ENCODE measurements at places on chromosomes 1 and 21. TPM values are rescaled to one million over a fixed set of nuclear protein-coding genes. Genes with fewer than 3 reads are reported as not detected.

GRCh38 chr1:6819246-6820040, 34.2 kb downstream of the CAMTA1 start:
- no peak for DNase-seq

Gene AUNIP
- not detected for total RNA-seq

GRCh38 chr1:25174363-25174729, 58.0 kb downstream of the SYF2 start:
- no peak for DNase-seq

Gene MROH9
- not detected for total RNA-seq

GRCh38 chr1:235050911-235051360, 77.7 kb downstream of the TOMM20 start:
- DNase-seq = no peak

DNA sequence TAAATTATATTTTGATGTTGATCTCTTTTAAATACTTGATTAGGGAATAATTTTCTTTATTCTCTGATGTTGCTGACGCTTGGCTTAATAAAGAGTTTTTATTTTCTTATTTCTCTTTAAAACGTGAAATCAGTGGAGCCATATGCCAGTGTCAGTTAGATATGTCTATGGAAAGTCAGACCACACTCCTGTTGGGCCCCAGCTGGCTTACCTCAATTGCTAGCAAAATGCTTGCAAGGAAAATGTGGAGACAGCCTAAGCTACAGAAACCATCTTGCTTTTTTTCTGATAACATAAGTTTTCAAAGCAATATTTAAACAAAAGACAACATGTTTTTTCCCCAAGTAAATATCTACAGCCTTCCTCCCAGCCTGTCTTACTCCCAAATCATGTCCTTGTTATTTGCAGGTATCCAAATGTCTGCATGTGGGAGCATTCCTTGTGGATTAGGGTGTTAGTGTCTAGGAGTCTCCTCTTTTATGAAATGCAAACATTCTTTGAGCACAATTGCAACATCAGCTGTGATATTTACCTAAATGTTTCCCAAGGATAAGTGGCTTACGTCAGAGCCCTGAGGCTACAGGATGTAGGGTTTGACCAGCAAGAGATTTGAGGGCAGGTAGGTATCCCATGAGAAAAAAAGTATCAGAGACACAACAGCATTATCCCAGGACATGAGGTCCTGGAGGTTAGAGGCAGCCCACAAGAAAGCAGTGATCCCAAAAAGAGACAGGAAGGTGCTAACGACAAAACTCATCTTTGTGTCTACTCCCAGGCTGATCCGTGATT, 117.2 kb upstream of the KCNJ15 start:
- no peak for DNase-seq

DNA sequence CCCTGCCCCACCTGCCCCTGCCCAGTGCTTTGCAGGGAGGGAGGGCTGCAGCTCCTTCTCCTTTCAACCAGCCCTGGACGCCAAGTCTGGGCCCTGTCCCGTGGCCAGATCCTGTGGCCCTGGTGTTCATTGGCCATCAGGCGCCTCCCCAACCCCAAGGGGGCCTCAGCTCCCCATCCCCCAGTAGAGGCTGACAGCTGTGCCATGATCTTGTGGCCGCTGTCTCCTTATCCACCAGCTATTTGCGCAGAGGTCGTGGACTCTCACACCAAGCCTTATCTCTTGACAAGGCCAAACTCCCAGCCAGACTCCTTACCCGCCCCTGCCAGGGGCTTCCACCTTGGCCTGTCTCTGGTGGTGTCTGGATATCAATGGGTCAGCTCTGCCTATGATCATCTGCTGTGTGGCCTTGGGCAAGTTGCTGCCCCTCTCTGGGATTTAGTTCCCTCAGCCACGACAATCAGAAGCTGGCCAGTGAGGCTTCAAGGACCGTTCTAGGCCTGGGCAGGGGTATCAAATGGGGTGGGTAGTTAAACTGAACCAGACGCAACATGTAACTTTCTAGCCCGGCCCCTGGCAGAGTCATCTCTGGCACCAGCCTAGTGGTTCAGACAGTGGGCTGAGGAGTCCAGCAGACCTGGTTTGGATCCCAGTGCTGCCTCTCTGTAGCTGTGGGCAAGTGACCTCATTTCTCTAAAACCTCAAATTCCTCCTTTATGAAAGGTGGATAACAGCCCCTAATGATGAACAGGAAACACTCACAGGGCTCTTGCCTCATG, 3.3 kb upstream of the COL8A2 start:
- DNase-seq = no peak

DNA sequence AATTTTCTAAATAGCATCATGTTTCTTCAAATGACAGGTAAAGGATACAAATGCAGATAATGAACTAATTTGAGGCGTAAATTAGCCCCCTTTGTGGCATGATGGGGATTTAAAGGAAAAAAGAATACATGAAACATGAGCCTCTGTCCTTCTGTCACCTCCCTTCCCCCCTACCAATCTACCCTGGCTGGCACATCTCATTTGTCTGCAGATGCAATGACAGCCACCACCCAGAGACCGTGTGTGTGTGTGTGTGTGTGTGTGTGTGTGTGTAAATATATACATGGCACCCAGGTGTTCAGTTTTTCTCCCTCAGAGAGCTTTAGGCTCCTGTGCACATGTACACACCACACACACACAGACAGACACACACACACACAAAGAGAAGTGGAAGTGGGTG, 451.1 kb downstream of the RWDD3 start:
- DNase-seq = no peak

- no peak for DNase-seq
Observed at GRCh38 chr1:165073185-165074007, 283.1 kb downstream of the LMX1A start.

- DNase-seq = no peak
Observed at GRCh38 chr1:169148472-169149252, 42.2 kb downstream of the ATP1B1 start.

Gene UCHL5
- 33.8 TPM for total RNA-seq

GRCh38 chr1:17199267-17200044, 5.5 kb upstream of the PADI1 start:
- DNase-seq = no peak

- DNase-seq = no peak
Observed at GRCh38 chr1:217431395-217431794, 199.5 kb downstream of the GPATCH2 start.

DNA sequence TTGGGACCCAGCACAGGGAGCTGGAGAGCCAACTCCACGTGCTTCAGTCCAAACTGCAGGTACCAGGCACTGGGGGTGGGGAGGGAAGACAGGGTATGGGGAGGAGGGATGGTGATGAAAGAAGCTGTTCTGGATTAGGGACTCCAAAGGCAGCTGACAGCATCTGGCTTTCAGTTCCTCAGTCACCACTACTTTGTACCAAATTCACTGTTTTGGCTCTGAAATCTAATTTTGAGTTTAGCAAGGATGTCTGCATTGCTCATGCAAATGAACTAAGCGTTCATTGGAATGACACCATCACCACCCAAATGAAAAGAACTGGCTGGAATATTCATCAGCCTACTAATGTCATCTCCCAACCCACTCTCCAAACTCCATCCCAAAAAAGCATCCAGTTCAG, 8.7 kb downstream of the C1orf74 start:
- DNase-seq = no peak

DNA sequence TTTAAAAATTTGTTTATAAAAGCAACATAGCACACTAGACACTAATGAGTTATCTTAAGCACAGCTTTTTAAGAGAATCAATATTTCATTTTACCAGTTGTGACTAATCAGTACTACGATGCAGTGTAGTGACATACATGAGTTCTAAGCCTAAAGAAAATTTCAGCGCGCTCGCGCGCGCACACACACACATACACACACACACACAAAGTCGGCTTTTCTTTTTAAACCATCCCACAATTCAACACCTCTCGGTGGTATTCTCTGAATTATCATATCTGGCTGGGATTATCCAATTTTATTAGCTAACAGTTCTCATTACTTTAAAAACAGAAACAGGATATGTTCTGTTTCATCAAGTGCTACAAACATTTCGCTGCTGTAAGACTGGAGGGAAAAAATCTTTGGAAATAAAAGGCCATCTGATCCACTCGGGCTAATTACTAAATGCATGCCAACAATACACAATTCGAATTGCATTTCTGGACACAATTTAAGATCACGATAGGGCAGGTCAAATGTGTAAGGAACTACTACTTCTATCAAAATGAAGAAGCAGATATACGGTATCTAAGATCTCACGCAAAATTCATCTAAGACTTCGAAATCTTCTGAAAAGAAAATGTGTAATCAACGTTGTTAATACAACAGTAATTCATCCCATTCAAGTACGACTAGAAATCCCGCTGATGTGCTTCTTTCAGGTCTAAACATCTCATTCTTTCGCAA, 1.2 kb downstream of the TUT4 start:
- DNase-seq = no peak

Gene ADAMTSL4
- total RNA-seq = 40.9 TPM

- DNase-seq = no peak
Observed at GRCh38 chr21:34544032-34544496, 32.1 kb upstream of the KCNE1 start.

GRCh38 chr1:117925981-117926380, 3.4 kb downstream of the GDAP2 start:
- no peak for DNase-seq

Gene BATF3
- total RNA-seq = 8.1 TPM

Measured in esophagus muscularis mucosa (tissue), 4 donors.